ENCODE measurements at places on chromosomes 3 and 15. TPM values are rescaled to one million over a fixed set of nuclear protein-coding genes. Genes with fewer than 3 reads are reported as not detected.

The TRIM42 gene
- total RNA-seq: not detected

The SCAANT1 gene
- total RNA-seq: not detected

The NKIRAS1 gene
- total RNA-seq: 14.1 TPM

The WDR93 gene
- total RNA-seq: not detected

The CEMIP gene
- total RNA-seq: 613 TPM

The SLC28A2 gene
- total RNA-seq: not detected

The ALDH1A3 gene
- total RNA-seq: 71.5 TPM

The CATSPER2 gene
- total RNA-seq: 0.50 TPM

The RPL39L gene
- 35.6 TPM for total RNA-seq

The EXD1 gene
- not detected for total RNA-seq

The ALDH1A2 gene
- total RNA-seq: 2.3 TPM

The FEZF2 gene
- total RNA-seq: not detected

The GPR62 gene
- under 0.01 TPM for total RNA-seq

The GRK7 gene
- total RNA-seq: under 0.01 TPM

The OR5K2 gene
- not detected for total RNA-seq

The PAK6 gene
- total RNA-seq: under 0.01 TPM

The LINGO1 gene
- total RNA-seq: not detected

The CYP1A1 gene
- not detected for total RNA-seq

The GOLGA6L10 gene
- total RNA-seq: under 0.01 TPM

The NME9 gene
- not detected for total RNA-seq

The ARHGAP31 gene
- total RNA-seq: 4.2 TPM

The ONECUT1 gene
- total RNA-seq: not detected

The FBXL22 gene
- 0.15 TPM for total RNA-seq

The ATP13A4 gene
- 0.33 TPM for total RNA-seq

The MINAR1 gene
- 0.83 TPM for total RNA-seq

The CHRNA3 gene
- total RNA-seq: not detected

The GOLGA8A gene
- 6.6 TPM for total RNA-seq

The TMEM158 gene
- total RNA-seq: 82.2 TPM

The PLCB2 gene
- 0.17 TPM for total RNA-seq

The HYKK gene
- total RNA-seq: 2.3 TPM

The IGSF11 gene
- 0.44 TPM for total RNA-seq

The SLMAP gene
- 51.2 TPM for total RNA-seq

The SAMMSON gene
- total RNA-seq: not detected

The NT5DC2 gene
- 43.8 TPM for total RNA-seq

The TGM4 gene
- not detected for total RNA-seq

The TMEM108 gene
- not detected for total RNA-seq

The CDCP1 gene
- total RNA-seq: 9.1 TPM

The MBD4 gene
- total RNA-seq: 23.0 TPM

The OR4F6 gene
- not detected for total RNA-seq

The HES1 gene
- total RNA-seq: 2.0 TPM

The SLCO2A1 gene
- not detected for total RNA-seq

The SLC2A2 gene
- total RNA-seq: not detected

The FHIT gene
- total RNA-seq: 2.5 TPM

The TMIE gene
- not detected for total RNA-seq

The AMOTL2 gene
- 77.1 TPM for total RNA-seq

The SUCNR1 gene
- not detected for total RNA-seq

The UBA7 gene
- total RNA-seq: 92.1 TPM

Measured in smooth muscle cell of trachea (primary cell).